ENCODE measurements at places on chromosomes 12 and 14. TPM values are rescaled to one million over a fixed set of nuclear protein-coding genes. Genes with fewer than 3 reads are reported as not detected.

Gene XPOT
- 57.7 TPM for total RNA-seq

Gene TSFM
- 71.8 TPM for total RNA-seq

Gene NGDN
- 66.7 TPM for total RNA-seq

Gene BCL11B
- 0.18 TPM for total RNA-seq

Gene SLC38A2
- 90.1 TPM for total RNA-seq

Gene KLRK1
- total RNA-seq: not detected

Gene CCND2
- not detected for total RNA-seq

Gene TPH2
- total RNA-seq: not detected

Gene SLCO1B3
- total RNA-seq: 19.4 TPM

Gene FAM186B
- 0.08 TPM for total RNA-seq

Gene PZP
- total RNA-seq: not detected

Gene MAP3K12
- total RNA-seq: 11.1 TPM

Gene B4GALNT3
- 1.0 TPM for total RNA-seq

Gene HSPB8
- total RNA-seq: 15.1 TPM

Gene SPIC
- total RNA-seq: not detected

Gene RND1
- 19.3 TPM for total RNA-seq

Gene CLEC12A
- total RNA-seq: not detected

Gene TGFB3
- total RNA-seq: 0.63 TPM

Gene LTBR
- total RNA-seq: 195 TPM

Gene POTEG
- not detected for total RNA-seq
